ENCODE measurements at places on chromosomes 1 and 21. TPM values are rescaled to one million over a fixed set of nuclear protein-coding genes. Genes with fewer than 3 reads are reported as not detected.

SELENOF gene
- total RNA-seq, result 125 TPM

GSTM5 gene
- 13.4 TPM for total RNA-seq

IL19 gene
- not detected for total RNA-seq

GSTM1 gene
- not detected for total RNA-seq

RUNX3 gene
- not detected for total RNA-seq

CFAP57 gene
- 0.16 TPM for total RNA-seq
